CD4-positive, alpha-beta T cell treated with Interleukin-15 for 4 hours (primary cell): ENCODE measurements at places on chromosomes 4 and X.

DNA sequence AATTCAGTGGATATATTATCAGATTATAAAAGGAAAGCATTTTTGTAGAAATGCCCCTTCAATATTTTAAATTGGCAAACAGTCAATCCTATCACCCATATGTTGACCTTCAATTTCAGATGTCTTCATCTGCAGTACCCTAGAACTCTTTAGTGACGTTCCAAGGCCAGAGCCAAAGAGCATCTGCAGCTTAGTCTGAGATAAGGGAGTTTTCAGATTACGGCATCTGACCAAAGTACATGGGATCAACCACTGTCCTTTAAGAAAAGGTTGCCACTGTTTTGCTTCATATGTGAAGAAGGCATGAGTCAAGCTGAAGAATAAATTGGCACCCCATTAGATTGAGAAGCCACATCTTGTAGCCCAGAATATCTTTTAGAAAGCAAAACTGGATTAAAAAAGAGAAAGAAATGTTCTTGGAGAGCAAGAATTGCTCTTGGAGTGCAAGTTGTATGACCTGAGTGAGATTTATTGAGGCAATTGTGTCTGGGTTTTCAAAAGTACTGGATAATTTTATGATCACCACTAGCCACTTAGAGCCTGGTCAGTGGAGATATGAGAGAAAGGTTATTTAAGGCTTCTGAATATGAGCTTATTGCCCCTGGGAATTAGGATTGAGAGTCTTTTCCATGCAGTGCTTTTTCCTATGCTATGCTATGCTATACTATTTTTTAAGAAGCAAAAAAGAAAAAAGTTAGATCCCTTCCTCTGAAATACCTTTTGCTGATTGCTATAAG, 251.9 kb upstream of the NR3C2 start:
- DNase-seq = no peak

- no peak for DNase-seq
These were observed 169.2 kb downstream of the AFAP1 start for GRCh38 chr4:7770224-7771050.

GRCh38 chr4:139756391-139757180, 91.0 kb downstream of the MGST2 start:
- DNase-seq = no peak

GRCh38 chr4:145904413-145905177, 34.0 kb downstream of the ZNF827 start:
- DNase-seq = no peak

- no peak for DNase-seq
These were observed 77.1 kb upstream of the UCP1 start for GRCh38 chr4:140645614-140646412.

DNA sequence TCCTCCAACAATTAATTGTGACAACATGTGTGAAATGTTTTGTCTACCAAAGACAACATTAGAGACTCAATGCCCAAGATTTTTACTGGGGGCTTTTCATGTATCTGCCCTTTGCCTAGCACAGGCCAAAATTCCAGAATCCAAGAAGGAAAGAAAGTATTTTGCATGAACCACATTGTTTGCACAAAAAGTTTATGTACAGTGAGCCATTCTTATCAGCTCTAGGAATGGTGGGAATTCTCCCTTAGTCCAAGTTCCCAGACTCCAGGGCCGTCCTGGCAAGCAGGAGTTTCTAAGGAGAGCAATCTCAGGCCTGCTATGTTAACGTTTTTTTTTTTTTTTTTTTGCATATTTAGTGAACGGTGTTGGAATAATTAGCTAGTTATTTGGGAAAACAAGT, 21.6 kb downstream of the GPRASP1 start:
- DNase-seq = no peak

DNA sequence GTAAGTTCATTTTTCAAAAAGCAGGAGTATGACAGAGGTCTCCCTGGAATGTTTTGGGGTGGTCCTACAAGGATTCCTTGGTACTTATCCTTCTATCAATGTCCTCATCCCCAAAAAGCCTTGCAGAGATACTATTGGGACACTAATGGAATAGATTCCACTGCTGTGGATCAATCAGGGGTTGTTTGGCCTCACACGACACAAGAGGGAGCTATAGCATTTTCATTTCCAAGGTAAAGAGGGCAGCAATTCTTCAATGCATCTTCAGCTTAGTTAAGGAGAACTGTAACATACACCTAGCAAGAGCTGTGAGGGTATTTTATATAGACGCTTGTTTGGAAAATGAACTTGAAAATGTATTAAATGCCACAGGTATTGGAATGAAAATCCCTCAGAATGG, 50.9 kb downstream of the USP26 start:
- DNase-seq = no peak

- no peak for DNase-seq
These were observed 4.9 kb upstream of the HAUS7 start for GRCh38 chrX:153475271-153475670.

- no peak for DNase-seq
These were observed 12.9 kb downstream of the SHROOM4 start for GRCh38 chrX:50801135-50801534.

DNA sequence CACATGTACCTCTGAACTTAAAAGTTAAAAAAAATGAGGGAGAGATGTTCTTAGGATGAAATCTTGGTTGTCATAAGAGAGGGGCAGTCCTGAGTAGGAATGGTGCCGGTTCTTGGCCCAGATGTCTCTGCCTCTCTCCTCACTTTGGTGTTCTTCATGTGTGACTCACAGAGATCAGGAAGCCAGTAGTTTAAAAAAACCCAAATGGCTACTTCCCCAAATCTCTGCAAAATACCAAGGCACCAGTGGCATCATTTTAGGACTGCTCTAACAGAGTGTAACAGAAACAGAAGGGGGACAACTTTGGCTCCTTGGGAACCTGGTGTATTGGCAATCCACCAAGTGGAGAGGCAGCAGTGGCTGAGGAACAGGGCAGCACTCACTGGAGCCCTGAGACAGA, 116.8 kb downstream of the SCD5 start:
- no peak for DNase-seq

GRCh38 chrX:132614297-132614696, 125.5 kb upstream of the MBNL3 start:
- no peak for DNase-seq

DNA sequence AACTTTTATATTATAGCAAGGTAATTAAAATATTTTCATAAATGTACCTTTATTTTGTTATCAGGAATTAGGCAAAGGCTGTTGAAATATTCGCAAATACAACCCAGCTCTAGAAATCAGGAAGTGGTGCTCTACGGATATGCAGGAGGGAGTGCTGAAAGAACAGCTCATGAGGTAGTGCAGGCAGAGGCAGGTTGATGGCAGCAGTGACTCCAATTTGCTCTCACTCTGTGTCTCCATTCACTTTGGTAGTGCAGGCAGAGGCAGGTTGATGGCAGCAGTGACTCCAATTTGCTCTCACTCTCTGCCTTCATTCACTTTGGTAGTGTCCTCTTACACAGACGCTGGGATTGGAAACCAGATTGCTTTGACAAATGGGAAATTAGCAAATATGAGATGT, 277.9 kb downstream of the TRIML1 start:
- no peak for DNase-seq

DNA sequence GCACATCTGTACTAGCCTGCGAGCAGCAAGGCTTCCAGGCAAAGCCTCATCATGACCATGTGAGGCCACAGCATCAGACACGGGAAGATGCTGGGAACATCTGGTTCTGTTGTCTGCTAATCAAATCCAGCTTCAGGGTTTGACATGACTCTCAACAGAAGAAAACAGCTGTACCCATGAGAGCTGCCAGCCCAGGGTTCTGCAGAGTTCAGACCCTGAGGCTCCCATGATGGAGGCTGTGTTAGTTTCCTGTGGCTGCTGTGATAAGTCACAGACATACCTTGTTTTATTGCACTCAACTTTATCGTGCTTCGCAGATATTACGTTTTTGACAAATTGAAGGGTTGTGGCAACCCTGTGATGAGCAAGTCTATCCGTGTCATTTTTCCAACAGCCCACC, 37.5 kb downstream of the JAKMIP1 start:
- no peak for DNase-seq

- DNase-seq = no peak
These were observed 206.1 kb downstream of the SLC39A8 start for GRCh38 chr4:102139132-102139573.

GRCh38 chr4:123524958-123525628, 128.5 kb downstream of the SPRY1 start:
- no peak for DNase-seq

DNA sequence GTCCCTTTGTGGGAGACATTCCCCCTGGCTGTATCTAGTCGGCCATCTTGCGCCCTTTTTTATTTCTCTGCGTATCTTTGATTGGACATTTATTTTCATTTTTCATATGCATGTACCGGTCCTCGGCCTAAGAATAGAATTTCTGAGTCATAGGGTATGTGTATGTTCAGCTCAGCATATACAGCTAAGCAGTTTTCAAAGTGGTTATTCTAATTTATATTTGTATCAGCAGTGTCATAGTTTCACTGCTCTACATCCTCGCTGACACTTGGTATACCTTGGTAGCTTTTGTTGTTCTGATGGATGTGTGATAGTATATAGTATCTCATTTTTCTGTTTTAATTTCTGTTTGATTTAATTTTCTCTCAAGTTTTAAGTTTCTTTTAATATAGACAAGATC, 38.7 kb downstream of the BEX3 start:
- DNase-seq = no peak

GRCh38 chrX:130144509-130144908, 21.1 kb downstream of the AIFM1 start:
- no peak for DNase-seq

DNA sequence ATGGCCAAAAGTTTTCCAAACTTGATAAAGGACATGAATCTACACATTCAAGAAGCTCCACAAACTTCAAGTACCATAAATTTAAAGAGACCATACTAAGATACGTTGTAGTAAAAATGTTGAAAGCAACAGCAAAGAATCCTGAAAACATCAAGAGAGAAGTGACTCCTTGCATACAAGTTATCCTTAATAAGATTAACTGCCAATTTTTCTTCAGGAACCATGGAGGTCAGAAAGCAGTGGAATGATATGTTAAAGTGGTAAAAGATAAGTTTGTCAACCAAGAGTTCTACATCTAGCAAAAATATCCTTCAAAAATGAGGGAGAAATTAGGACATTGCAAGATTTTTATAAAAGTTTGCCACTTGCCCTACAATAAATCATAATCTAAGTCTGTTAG, 43.3 kb downstream of the BMP15 start:
- no peak for DNase-seq

DNA sequence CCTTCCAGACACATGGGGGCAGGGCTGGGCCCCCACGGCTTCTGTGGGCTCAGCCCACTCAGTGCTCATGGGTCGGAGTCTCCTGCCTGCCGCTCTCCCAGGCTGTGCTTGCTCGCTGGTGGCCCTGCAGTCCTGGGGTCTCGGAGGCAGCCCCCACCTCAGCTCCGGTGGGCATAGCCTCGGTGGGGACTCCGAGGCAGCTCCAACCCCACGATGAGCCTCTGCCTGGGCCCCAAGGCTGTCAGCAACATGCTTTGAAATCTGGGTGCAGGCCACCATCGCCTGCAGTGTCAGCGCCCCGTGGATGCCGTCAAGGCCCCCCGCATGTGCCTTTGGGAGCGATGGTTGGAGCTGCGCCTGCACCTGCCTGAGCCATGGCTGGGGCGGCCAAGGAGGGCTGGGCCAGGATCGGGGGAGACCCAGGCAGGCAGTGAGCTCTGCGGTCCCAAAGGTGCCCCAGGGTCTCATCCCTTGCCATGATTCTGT, 30.2 kb upstream of the SPON2 start:
- DNase-seq = no peak

DNA sequence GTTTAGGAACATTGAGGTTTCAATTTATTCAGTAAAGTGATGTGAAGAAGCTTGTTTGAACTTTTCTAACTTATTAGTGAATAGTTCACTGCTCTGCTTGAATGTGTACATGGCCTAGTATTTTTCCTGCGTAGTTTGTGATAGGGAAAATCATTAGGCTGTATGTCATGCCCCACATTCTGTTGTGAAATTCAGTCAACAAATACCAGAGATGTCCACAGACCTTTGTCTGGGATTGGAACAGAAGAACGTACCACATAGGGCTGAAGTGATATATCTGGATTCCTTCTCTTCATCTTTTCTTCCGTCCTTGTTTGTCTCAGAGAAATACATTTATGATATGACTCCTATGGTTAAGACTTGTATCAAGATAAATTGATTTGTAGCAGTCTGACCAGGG, 88.8 kb upstream of the PLS3 start:
- DNase-seq = no peak

- no peak for DNase-seq
These were observed 42.4 kb downstream of the RAI2 start for GRCh38 chrX:17818726-17819125.

- DNase-seq = no peak
These were observed 591 bp upstream of the TSPAN7 start for GRCh38 chrX:38560776-38561125.

- DNase-seq = no peak
These were observed 1.7 kb downstream of the PPP1R3F start for GRCh38 chrX:49271341-49271740.
